ENCODE measurements at places on chromosomes 4 and X.

- no peak for DNase-seq
Observed at GRCh38 chr4:65021737-65022136, 612.5 kb upstream of the TECRL start.

DNA sequence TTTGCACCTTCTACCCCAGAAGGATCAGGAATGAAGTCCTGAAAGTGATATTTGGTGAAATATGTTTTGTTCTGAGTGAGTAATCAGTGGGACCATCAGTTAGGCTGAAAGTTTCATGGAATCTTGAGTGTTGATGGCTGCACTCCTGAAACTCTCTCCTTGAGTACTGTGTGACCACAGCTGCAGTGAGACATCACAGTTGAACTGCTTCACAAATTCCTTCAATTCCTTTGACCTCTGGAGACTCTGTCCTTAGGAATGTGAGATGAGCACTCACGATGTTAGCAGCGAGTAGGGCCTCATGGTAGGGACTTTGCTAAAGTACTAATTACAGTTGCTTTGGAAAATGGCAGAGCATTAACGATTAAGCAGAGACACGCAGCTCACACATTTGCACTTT lies 142.9 kb upstream of the SLC4A4 start:
- no peak for DNase-seq

- no peak for DNase-seq
Observed at GRCh38 chrX:11530621-11531020, 135.1 kb downstream of the ARHGAP6 start.

- DNase-seq, result no peak
Observed at GRCh38 chrX:124127496-124127895, 166.0 kb downstream of the STAG2 start.

- DNase-seq, result no peak
Observed at GRCh38 chr4:88963817-88964216, 93.2 kb downstream of the FAM13A start.

DNA sequence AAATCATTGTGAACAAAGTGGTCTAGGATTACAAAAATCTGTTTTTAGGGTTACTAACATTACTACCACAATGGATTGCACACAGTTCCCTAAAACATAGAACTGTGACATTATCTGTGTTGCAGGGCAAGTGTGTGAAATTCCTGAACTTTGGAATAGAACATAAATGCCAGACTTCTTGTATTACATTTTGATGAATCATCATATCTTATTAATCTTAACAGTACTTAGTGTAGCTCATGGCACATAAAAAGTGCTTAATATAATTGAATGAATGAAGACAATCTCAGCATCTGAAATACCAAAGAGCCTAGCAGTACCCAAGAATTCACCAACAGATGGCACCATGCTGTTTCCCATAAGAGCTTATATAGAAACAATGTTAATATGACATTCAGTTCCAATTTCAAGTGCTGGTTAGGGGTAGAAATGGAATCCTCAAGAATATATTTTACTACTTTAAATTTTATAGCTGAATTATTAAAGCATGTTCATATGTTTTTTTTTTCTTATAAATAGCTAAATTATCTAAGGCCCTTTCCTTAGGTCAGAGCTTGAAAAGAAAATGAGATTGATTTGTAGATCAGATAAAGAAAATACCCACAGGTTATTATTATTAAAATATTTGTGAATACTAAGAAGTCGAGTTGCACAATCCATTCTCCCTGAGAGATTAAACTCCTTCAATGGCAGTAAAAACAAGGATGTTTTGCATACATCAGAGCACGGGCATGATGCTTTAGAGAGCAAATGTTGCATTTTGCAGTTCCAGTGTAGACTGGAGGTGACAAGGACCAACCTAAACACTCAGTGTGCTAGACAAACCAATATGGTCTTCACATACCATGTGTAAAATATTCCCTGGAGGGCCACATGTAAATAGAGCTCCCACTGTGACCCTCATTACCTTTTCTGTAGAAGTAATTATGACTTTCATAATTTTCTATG lies 25.7 kb upstream of the SHISA3 start:
- peak; percentile 25 for DNase-seq

DNA sequence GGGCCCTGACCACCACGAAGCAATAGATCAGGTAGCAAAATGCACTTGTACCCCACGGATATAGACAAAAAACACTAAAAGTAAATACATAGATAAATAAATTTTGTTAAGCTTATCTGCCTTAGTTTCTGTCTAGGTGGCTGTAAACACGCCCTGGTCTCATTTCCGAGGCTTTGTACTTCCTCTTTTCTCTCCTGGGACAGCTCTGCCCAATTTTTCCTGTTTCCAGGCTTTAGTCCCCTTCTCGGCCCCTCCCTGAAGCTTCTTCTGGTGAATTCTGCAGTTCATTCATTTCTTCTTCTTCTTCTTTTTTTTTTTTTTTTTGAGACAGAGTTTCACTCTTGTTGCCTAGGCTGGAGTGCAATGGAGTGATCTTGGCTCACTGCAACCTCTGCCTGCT lies 73.4 kb upstream of the STOX2 start:
- no peak for DNase-seq

- DNase-seq, result no peak
Observed at GRCh38 chrX:30530606-30531005, 47.0 kb downstream of the TASL start.

DNA sequence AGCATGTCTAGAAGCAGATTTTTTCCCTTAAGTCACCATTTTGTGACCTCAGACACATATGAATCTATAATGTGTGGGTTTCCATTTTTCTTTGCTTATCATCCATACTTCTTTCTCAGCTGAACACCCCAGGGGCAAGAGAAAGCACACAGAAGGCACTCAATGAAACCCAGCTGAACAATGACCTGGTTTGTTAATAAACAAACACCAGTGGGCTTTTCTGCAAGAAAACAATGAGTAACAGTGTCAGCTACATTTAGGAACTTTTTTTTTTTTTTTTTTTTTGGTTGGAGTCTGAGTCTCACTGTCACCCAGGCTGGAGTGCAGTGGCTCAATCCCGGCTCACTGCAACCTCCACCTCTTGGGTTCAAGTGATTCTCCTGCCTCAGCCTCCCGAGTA lies 40.7 kb upstream of the KLF3 start:
- no peak for DNase-seq

- DNase-seq, result no peak
Observed at GRCh38 chr4:37802068-37802666, 24.3 kb upstream of the PGM2 start.

DNA sequence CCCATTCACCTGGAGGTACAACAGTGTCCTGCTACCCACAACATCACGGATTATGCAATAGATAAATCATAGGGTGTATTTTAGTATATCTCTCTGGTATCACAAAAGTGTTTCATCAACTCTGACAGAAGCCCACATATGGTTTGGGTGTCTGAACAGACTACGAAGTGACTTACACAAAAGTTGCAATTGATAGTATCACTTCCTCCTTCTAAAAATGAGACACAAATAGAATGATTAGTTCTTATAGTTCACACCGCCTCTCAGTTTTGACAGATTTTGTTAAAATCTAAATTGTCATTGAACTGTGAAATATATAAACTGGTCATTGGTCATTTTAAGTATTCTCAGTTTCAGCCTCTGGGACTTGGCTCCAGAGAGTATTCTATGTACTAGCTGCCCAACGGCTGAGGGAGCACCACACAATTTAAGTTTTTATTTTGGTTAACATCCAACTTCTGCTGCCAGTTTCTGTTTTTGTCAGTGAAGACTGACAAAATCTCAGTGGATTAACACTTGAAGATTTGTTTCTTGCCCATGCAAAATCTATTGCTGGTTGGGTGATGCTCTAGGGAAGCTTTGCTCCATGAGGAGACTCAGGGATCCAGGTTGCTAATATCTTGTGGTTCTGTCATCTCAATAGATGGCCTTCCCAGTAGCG lies 113.8 kb upstream of the PUDP start:
- no peak for DNase-seq

All from D721Med (cell line).